ENCODE measurements at places on chromosomes 12 and 14.

- no peak for DNase-seq
These were observed 326.7 kb upstream of the TMPO start for GRCh38 chr12:98188650-98189077.

DNA sequence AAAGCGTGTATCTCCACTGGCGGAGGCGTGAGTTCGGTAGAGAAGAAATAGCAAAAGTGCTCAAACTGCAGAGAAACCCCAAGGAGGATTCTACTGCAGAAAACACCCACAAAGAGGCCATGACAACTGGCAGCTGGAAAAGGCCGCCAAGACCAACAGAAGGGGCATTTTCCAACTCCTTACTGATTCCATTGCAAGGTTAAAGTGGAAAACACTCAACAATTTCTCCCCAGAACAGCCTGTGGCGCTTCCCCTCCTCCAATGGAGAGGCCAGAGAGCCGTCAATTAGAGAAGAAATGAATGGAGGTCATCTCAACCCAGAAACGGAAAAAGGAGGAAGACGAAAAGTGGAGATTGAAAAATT, 618 bp upstream of the ANKRD52 start:
- no peak for DNase-seq

- no peak for DNase-seq
These were observed 138.5 kb upstream of the AMIGO2 start for GRCh38 chr12:47218191-47218654.

- DNase-seq: no peak
These were observed at the start of gene KRT85 for GRCh38 chr12:52366738-52367485. Gene KRT85 (minus strand): TSS chr12:52367481. CDS start chr12:52367405, 76 bp downstream.

DNA sequence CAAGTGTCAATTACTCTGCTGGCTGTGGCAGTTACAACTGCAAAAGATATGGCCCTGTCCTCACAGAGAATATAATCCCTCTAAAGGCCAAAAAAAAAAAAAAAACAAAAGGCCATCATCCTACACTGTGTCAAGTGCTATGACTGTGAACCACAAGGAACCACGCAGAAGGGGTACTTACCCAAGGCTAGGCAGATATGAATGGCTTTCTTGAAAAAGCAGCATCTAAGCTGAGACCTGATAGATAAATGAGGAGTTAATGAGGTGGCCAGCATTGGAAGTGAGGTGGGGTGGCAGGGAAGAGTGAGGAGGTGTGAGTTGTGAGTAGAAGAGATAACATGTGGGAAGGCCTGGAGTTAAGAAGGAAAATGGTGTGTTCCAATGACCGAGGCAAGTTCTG, 16.4 kb upstream of the IL22 start:
- no peak for DNase-seq

- peak; percentile 23 for DNase-seq
These were observed 71.1 kb downstream of the PTPRR start for GRCh38 chr12:70849265-70849960.

Data from COR-L47 (cell line).